ENCODE measurements at places on chromosomes 5 and 9.
A peak's percentile ranks its signal among the peaks of the same experiment; 100 is the strongest.

- no peak for DNase-seq
Measured at GRCh38 chr5:2391021-2391420, 360.5 kb downstream of the IRX2 start.

DNA sequence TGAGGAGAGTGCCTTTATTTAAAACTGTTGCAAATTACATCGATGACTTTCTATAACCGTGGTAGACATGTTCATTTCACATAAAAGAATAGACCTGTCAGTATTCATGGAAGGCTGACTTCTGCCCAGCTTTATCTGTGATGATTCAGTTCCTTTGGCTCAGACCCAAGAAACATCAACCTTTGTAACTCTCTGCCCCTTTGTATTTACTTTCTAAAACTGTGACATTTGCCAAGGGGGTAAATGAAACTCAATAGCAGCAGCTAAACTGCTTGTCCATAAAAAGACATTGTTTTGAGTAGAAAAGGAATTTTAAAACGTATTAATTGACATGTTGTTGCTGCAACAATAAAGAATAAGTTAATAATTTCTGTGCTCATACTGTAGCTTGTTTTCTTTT, 137.8 kb upstream of the ANKH start:
- peak; percentile 83 for DNase-seq

DNA sequence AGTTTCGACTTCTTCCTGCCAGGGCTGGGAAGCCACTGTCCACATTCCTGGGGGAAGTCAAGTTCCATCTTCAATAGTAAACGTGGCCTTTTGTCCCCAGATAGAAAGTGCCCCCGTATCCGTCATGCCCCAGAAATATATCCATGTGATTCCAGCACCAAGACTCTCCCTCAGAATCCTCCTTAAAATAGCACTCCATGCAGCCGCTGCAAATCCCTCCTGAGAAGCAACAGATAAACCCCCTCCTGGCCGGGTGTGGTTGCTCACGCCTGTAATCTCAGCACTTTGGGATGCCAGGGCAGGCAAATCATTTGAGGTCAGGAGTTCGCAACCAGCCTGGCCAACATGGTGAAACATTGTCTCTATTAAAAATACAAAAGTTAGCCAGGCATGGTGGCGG, 126.1 kb downstream of the OLFM1 start:
- DNase-seq: no peak

GRCh38 chr5:145247745-145248040, 587.4 kb downstream of the PRELID2 start:
- DNase-seq: no peak

GRCh38 chr5:65779643-65780042, 57.6 kb downstream of the NLN start:
- no peak for DNase-seq

- no peak for DNase-seq
Measured at GRCh38 chr5:107457138-107457537, 213.6 kb downstream of the EFNA5 start.
